ENCODE measurements at places on chromosomes 16 and 17.

- no peak for DNase-seq
Measured at GRCh38 chr17:54971147-54971546, 2.6 kb downstream of the STXBP4 start.

DNA sequence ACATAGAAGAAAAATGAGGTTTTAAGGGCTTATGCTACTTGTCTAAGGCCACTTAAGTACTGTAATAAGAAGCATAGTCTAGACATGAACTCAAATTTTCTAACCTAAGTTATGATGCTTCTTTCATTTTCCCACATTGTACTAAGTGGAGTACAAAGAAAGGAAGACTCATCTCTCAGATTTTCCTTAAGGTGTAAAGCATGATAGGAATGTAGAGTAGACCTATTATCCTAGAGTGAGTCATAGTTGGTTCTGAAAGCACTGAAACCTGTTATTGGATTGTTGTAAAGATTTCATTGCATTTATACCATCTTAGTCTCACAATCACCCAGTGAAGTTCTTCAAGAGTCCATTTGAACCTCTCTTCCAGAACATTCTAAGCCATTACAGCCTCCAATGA, 343.8 kb downstream of the TOX3 start:
- DNase-seq = no peak

GRCh38 chr17:33854596-33854995, 400.5 kb upstream of the CCL2 start:
- no peak for DNase-seq

DNA sequence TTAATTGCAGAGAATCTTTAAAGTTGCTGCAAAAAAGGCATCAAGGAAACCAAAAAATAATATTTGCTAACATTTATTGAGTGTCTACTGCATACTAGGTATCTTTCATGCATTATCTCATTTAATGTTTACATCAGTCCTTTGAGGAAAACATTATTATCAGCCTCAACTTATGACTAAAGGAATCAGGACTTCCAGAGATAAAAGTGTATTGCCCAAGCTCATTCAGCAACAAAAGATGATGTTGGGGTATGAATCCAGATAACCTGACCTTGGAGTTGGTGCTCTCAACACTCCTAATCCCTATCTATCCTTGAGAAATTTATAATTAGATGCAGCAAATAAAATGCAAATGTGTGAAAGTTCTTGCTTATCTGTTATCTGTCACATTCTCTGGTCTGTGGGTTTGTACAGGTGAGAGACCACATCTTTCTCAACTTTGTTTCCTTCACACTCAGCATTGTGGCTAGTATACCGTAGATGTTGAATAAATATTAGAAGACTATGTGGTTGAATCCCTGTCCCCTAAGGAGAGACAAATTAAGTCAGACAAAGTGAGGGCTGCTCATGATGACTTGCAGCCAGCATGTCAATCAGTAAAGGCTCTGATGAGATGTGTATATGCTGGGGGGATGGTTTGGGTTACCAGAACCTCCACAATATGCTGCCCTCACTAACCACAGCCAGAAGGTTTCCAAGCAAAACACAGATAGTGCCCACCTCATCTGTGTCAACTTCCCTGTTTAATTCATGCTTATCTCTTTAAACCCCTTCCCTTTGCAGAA, 82.6 kb downstream of the NOG start:
- no peak for DNase-seq

GRCh38 chr16:70429888-70430666, 8.8 kb downstream of the ST3GAL2 start:
- no peak for DNase-seq

- no peak for DNase-seq
Measured at GRCh38 chr16:444027-444426, 18.6 kb downstream of the RAB11FIP3 start.

- DNase-seq = no peak
Measured at GRCh38 chr16:58789351-58789750, 55.2 kb upstream of the GOT2 start.

- DNase-seq = no peak
Measured at GRCh38 chr16:50463581-50464324, 84.4 kb upstream of the NKD1 start.

GRCh38 chr16:66899945-66900710, 18.6 kb downstream of the CDH16 start:
- no peak for DNase-seq

GRCh38 chr17:3603119-3603869, 5.9 kb downstream of the TRPV1 start:
- no peak for DNase-seq

DNA sequence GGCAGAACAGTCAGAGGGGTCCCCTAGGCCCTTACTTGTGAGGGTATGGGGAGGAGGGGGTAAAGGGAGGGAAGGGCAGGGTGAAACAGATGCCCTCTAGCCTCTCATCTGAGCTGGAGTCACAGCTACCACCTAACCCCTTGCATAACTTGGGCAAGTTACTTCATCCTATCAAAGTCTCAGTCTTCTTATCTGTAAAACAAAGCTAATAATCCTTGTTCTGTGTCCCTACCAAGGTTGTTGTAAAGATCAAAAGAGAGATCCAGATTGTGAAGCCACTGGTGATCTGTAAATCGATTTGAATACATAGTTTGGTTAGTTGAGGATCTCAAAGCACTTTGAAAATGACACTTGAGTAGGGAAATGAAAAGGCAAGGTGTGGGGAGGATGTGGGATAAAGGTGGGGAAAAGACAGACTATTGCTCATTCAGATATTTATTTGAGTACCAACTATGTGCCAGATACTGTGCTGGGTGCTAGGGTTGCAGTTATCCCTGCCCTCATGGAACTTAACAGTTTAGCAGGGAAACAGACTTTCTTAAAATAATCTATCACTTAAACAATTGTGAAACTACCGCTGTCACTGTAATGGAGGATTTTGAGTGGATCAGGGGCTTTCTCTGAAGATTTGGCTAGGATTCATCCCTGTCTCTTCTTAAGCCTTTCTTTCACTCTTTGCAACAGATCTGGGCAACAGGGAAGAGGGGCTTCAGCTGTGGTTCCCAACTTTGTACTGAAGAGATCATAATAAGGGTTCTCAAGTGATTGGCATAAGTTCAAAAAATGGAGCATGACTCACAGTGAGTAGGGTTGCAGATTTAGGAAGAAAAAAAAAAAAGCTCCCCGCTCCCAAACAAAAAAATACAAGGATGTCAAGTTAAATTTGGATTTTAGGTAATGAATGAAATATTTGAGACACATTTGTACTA, 3.0 kb downstream of the HEATR9 start:
- no peak for DNase-seq

DNA sequence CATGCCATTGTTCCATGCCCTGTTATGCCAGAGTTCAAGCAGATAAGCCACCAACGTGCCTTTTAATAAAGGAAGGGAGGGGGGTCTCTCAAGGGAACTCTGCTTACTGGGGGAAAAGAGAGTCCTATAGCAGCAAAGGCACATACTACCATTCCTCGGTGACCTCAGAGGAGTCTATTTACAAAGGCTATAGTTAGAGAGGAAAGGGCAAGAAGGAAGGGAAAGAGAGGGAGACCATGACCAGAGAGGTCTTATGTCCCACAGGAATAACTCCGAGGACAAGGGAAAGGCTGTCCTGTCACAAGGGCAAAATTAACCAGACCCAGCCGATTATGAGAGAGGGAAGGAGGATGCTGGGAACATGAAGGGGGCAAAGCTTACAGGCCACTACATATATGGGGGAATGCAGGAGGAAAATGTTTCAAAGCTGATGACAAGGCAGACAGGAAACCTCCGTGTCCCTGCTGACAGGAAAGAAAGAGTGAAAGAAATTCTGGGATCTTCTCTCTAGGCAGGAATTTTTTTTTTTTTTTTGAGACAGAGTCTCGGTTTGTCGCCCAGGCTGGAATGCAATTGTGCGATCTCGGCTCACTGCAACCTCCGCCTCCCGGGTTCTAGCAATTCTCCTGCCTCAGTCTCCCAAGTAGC, 51.5 kb downstream of the HIC1 start:
- DNase-seq = no peak

GRCh38 chr16:69373019-69373418, 12.8 kb downstream of the TERF2 start:
- DNase-seq = no peak

DNA sequence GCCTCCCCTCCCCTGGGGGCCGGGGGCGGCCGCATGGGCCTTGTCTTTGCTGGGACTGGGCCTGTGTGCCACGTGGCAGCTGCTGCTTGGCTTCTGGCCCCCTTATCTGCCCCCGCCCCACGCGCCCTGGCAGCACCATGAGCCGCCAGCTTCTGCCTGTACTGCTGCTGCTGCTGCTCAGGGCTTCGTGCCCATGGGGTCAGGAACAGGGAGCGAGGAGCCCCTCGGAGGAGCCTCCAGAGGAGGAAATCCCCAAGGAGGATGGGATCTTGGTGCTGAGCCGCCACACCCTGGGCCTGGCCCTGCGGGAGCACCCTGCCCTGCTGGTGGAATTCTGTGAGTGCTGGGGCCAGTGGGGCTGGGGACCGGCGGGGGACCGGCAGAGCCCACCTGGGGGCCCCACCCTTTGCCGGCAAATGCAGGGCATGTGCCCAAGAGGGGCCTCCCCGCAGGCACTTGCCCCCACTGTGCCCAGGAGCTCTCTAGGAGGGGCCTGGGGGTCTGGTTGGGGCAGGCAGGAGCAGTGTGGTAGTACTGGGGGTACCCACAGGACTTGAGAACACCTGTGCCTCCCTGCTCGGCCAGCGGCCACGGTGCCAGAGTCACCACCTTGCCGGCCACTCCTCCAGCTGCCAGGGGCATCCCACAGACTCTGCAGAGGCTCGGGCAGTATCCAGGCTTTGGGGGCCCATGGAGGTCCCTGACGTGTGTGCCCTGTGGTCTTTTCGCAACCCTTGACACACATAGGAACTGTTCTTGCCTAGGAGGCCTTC, at the start of gene PDIA2:
Gene PDIA2 (plus strand): TSS at position 132 of the 773 bp plus-strand sequence. CDS start 6 bp downstream, at position 138.
- DNase-seq = no peak

GRCh38 chr16:59907611-59908010, 1173.5 kb upstream of the GOT2 start:
- DNase-seq = no peak

DNA sequence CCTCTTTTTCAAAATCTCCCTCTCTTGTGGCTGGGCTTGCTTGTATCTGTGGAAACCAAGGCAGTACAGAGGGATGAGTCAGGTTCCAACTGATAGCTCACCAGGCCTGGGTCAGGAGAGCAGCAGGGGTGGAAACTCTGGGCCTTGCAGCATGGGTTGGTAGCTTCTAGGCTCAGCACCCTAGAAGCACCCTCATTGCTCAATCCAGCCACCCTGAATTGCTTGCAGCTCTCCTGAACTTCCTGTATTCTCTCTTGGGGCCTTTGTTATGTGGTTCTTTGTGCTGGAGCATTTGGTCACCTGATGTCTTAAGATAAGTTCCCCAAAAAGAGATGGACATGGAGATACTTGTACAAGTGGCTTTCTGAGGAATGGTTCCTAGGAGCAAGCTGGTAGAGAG, 169.4 kb downstream of the IRX5 start:
- no peak for DNase-seq

- no peak for DNase-seq
Measured at GRCh38 chr17:6072157-6072556, 2.0 kb downstream of the WSCD1 start.

- no peak for DNase-seq
Measured at GRCh38 chr16:66255647-66256046, 110.8 kb upstream of the CDH5 start.

GRCh38 chr16:13335879-13336278, 434.5 kb downstream of the SHISA9 start:
- no peak for DNase-seq

DNA sequence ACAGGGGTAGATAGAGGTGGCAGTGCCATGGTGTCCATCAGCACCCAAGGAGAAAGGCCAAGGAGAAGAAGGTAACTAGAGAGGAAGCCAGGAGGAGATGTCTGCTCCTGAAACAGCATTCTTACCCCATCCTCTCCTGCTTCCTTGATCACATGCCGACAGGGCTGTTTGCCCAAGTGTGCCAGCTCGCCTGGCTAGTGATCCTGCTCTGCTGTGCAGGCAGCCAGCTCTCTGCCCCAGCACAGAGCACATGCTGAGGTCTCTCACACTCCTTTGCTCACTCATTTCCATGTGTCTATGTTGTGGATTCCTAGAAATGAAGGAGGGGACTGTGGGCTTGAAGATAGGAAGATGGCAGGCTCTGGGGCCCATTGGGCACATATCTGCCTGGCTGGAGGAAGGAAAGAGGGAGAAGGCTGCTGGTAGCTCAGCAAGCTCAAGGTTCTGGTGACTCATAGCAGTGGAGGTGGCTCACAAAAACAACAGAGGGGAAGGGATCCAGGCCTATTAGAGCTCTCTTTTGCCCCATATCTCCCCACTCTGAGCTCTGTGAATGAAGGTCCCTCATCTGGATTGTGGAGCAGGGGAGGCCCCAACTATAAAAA, 54.3 kb downstream of the NEUROD2 start:
- no peak for DNase-seq
